Astrocyte (in vitro differentiated cells and primary cell): ENCODE measurements at places on chromosomes 12 and 14. TPM values are rescaled to one million over a fixed set of nuclear protein-coding genes. Genes with fewer than 3 reads are reported as not detected.

The TSHR gene
- not detected in 2 replicates for total RNA-seq

DNA sequence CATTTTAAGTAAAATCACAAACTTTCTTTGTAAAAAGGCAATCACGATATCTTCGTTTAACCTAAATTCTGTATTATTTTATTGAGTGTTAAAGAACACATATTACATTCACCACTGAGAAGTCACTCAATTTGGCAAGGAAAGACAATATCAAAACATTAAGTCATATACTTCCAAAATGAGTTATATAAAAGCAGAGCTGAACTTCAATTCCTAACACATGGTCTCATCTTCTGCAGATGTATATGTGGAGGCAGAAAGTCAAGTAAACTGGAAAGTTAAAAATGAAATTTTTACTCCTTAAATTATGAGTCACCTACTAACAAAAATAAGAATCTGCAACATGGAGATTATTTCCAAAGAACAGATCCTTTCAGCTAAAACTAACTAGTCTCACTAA lies 28.7 kb downstream of the BMAL2 start:
- no peaks in the 10 kb centered on the region for H3K27me3 ChIP-seq
- H3K27ac ChIP-seq = no peak overlapping the region
- H3K4me3 ChIP-seq = no peak overlapping the region
- H3K36me3 ChIP-seq = no peaks in the 10 kb centered on the region

The NEUROD4 gene
- total RNA-seq = not detected in 2 replicates

The FBLN5 gene
- total RNA-seq = 12.5 and 14.9 TPM in 2 replicates

- H3K27ac ChIP-seq = no peak overlapping the region
- H3K36me3 ChIP-seq = peaks cover 14% of the 10 kb centered on the region
- H3K27me3 ChIP-seq = no peaks in the 10 kb centered on the region
- H3K4me1 ChIP-seq = no peaks in the 10 kb centered on the region
- DNase-seq = peak; percentile 36
These were observed 53.9 kb downstream of the EID3 start for GRCh38 chr12:104357421-104357952.

The PMCH gene
- total RNA-seq = not detected in 2 replicates

The GUCY2C gene
- 0.09 and 0.10 TPM in 2 replicates for total RNA-seq

The ASB2 gene
- total RNA-seq = 0.25 TPM in 1 of 2 replicates, not detected in the other

DNA sequence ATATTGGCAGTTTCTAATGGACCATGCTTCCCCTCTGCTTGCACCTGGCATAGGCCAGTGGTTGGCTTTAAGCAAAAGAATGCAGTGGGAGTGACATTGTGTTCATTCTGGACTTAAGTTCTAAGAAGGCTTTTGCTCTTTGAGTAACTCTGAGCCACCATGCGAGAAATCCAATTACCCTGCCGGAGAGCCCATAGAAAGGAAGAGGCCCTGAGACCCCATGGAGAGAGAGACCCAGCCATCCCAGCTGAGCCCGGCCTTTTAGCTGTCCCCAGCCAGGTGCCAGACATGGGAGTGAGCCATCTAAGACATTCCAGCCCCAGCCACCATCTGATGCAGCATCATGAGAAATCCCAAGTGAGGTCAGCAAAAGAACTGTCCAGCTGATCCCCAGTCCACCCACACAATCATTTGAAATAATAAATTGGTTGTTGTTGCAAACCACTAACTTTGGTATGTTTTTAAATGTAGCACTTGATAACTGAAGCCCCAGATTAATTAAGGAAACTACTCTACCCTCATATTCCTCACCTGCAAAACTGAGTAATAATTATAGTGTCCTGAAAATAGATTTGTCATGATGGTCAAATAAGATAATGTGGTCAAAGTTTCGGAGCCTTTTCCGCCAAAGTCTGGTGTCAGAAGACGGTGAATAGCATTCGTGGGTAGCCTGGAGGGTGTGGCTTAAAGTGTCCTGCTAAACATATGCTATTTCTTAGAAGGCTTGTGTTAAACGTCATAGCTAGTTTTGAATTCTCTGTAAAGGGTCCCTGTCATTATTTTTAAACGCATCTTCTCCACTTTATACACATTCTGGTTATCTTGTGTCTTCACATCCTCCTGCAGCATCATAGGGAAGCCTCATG lies 166.6 kb upstream of the PELI2 start:
- H3K36me3 ChIP-seq = no peaks in the 10 kb centered on the region
- no peak overlapping the region for H3K27ac ChIP-seq
- H3K27me3 ChIP-seq = peaks cover 5% of the 10 kb centered on the region
- no peaks in the 10 kb centered on the region for H3K4me1 ChIP-seq
- peak; percentile 57 for DNase-seq

DNA sequence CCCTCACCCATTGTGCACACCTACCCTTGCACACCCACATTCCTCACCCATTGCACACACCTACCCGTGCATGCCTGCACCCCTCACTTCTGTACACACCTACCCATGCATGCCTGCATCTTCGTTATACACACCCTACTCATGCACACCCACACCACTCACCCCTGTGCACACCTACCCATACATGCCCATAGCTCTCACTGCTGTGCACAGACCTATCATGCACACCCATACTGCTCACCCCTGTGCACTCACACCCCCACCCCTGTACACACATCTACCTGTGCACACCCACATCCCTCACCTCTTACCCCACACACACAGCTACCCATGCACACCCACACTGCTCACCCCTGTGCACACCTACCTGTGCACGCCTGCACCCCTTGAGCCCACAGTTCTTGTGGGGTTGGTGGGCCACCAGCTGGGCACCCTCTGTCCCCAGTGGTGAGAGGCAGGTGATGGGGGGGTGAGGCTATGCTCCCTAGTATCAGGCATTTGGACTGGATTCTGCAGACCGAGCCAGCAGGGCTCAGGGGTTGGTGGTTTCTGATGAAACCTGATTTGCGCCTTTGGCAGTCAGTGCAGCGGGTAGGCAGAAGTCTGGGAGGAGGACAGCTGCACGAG lies 15.6 kb downstream of the CEP170B start:
- no peaks in the 10 kb centered on the region for H3K4me1 ChIP-seq
- peaks cover 3% of the 10 kb centered on the region for H3K36me3 ChIP-seq
- H3K27me3 ChIP-seq = no peaks in the 10 kb centered on the region

- no peaks in the 10 kb centered on the region for H3K36me3 ChIP-seq
- H3K4me1 ChIP-seq = no peaks in the 10 kb centered on the region
- H3K4me3 ChIP-seq = no peak overlapping the region
These were observed 35.8 kb downstream of the BHLHE41 start for GRCh38 chr12:26088998-26089397.

- no peaks in the 10 kb centered on the region for H3K27me3 ChIP-seq
- no peaks in the 10 kb centered on the region for H3K36me3 ChIP-seq
- no peaks in the 10 kb centered on the region for H3K4me1 ChIP-seq
- H3K27ac ChIP-seq = no peak overlapping the region
- DNase-seq = no peak
- no peak overlapping the region for H3K4me3 ChIP-seq
These were observed 41.9 kb downstream of the PKP2 start for GRCh38 chr12:32854716-32855115.

- peak overlapping the region; percentile 46 for H3K27ac ChIP-seq
- H3K27me3 ChIP-seq = no peaks in the 10 kb centered on the region
- DNase-seq = peak; percentile 18
- peaks cover 14% of the 10 kb centered on the region for H3K4me1 ChIP-seq
These were observed 9.5 kb upstream of the PGF start for GRCh38 chr14:74964787-74965485.

- no peaks in the 10 kb centered on the region for H3K36me3 ChIP-seq
- H3K4me1 ChIP-seq = peaks cover 7% of the 10 kb centered on the region
- H3K27ac ChIP-seq = no peak overlapping the region
These were observed 194.3 kb downstream of the DACT1 start for GRCh38 chr14:58832095-58832521.

The TPPP2 gene
- not detected in 2 replicates for total RNA-seq

DNA sequence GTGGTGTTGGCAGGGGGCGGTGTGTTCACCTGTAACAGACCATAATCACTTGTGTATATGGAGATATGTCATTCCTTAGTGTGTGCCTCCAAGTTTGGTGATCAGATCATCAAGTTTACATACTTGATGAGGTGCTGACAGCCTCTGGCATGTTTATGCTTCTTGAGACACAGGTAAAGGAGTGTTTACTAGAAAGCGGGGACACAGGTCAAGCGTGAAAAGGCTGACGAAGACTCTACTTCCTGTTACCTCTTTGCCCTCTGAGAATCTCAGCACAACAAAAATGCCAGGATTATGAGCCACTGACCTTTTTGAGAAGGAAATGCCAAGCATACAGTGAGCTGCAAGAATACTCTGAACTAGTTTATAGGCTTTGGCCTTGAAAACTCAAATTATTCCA lies 29.6 kb downstream of the PRDM4 start:
- H3K27me3 ChIP-seq = no peaks in the 10 kb centered on the region
- H3K4me3 ChIP-seq = no peak overlapping the region
- H3K4me1 ChIP-seq = no peaks in the 10 kb centered on the region
- H3K36me3 ChIP-seq = peaks cover 32% of the 10 kb centered on the region

DNA sequence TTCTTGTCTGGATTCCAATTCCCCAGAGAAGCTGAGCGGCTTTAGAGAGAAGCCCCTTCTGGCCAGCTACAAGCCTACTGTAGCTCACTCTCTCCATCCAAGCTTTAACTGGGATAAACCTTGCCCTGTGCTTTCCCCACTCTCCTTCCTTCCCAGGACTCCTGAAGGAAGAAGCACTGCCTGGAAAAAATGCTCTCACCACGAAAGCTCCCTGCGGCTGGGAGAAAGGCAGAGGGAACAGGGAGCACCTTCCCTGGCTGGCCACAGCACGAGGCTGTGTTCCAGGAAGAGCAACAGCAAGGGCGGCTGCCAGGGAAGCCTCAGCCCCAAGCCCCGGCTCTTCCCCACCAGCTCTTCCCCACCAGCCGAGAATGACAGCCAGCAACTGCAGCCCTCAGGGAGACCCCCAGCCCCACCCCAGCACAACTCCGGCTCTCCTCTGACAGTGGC lies 40.8 kb upstream of the PNMA1 start:
- no peak overlapping the region for H3K4me3 ChIP-seq
- H3K36me3 ChIP-seq = no peaks in the 10 kb centered on the region
- H3K27ac ChIP-seq = peak overlapping the region; percentile 62
- H3K27me3 ChIP-seq = no peaks in the 10 kb centered on the region

GRCh38 chr14:100106250-100107112 lies 41.3 kb downstream of the EVL start:
- H3K4me3 ChIP-seq = no peak overlapping the region
- no peaks in the 10 kb centered on the region for H3K36me3 ChIP-seq
- no peak overlapping the region for H3K27ac ChIP-seq
- H3K4me1 ChIP-seq = peaks cover 20% of the 10 kb centered on the region
- no peaks in the 10 kb centered on the region for H3K27me3 ChIP-seq

DNA sequence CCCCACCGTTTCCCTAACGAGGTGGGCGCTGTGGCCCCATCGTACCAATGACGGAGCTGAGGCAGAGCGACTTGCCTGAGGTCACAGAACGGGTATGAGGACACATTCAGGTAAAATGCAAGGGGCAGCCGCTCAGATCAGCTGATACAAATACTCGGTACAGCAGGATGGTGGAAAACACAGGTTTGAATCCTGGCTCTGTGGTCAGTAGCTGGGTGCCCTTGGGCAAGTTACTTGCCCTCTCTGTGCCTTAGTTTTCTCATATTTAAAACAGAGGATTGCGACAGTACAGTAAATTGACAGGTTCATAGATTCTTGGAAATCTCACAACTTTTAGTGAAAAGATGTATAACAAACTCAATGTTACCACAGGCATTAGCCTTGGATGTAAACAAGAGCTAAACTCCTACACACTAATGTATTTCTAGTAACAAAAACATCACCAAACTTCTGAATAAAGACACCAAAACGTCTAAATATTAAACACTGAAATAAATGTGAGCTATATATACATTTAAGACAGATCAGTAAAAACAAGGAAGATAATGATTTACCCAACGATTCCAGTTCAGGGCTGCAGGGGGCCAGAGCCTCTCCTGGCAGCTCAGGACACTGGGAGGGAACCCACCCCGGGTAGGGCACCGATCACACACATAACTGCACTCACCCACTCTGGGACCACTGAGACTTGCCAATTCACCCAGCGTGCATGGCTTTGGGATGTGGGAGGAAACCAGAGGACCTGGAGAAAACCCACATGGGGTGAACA lies 128.4 kb downstream of the RBM19 start:
- no peaks in the 10 kb centered on the region for H3K36me3 ChIP-seq
- no peaks in the 10 kb centered on the region for H3K4me1 ChIP-seq
- no peak overlapping the region for H3K4me3 ChIP-seq
- no peak overlapping the region for H3K27ac ChIP-seq

DNA sequence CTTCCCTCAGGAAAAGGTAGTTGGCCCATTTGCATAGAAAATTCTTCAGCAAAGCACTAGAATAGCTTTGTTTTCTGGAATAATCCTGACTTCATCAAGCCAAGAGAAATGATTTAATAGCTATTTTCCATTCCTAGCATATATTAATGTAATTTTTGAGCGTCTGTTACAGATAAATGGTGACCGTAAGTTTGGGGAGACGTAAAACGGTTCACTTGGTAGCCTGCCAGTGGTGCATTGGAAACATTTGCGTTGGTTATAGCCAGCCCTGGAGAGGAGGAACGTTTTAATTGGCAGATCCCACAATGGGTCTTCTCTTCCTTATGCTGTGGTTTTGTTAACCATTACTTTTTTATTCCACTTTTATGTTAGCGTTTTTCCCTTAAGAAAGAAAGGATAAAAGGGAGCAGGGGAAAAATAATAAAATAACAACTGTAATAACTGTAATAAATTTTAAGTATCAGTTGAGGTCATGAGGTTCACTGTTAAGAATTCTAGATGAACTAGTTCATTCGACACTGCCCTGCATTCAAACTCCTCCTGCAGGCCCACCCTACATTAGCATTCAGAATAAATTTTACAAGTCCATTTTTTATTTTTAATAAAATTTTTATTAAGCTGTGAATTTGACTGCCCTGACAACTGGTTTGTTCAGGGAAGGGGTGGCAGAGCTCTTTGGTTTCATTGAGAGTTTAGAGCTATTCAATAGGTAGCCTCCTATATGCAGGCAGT lies 300.7 kb downstream of the ERC1 start:
- H3K4me1 ChIP-seq = no peaks in the 10 kb centered on the region
- no peak for DNase-seq
- no peaks in the 10 kb centered on the region for H3K27me3 ChIP-seq
- H3K36me3 ChIP-seq = no peaks in the 10 kb centered on the region
- H3K27ac ChIP-seq = no peak overlapping the region

DNA sequence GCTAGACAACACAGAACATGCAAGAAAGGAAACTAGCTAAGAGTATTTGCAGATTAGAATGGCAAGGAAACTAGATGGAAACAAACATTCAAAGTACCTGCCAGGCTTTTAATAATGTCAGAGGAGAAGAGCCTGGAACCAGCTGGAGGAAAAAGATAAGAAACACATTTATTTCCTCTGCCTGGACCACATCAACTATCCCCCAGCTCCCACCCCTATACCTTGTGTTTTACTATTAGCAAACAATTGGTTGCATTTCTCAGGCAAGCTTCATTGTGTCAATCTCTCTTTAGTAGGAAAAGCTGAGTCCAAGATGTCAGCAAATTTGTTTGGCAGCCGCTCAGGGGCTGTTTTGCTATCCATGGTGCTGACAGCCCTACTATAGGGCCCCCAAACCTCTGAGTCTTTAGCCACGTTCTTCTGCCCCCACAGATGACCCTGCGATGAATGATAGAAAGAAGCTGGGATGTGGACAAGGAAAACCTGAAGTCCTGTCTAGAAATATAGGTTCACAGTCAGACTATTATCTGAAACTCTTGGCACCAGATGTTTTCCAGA lies 11.6 kb upstream of the SYNDIG1L start:
- H3K4me3 ChIP-seq = no peak overlapping the region
- DNase-seq = no peak
- H3K27me3 ChIP-seq = peaks cover 21% of the 10 kb centered on the region
- no peaks in the 10 kb centered on the region for H3K36me3 ChIP-seq

GRCh38 chr12:71164166-71164565 lies 6.4 kb upstream of the TSPAN8 start:
- DNase-seq = no peak
- no peaks in the 10 kb centered on the region for H3K4me1 ChIP-seq
- no peak overlapping the region for H3K4me3 ChIP-seq
- no peaks in the 10 kb centered on the region for H3K36me3 ChIP-seq
- no peak overlapping the region for H3K27ac ChIP-seq
